Hematopoietic multipotent progenitor cell (in vitro differentiated cells): ENCODE measurements at places on chromosomes 11 and 22. TPM values are rescaled to one million over a fixed set of nuclear protein-coding genes. Genes with fewer than 3 reads are reported as not detected.
A peak's percentile ranks its signal among the peaks of the same experiment; 100 is the strongest.

The UPK3A gene
- not detected for total RNA-seq

DNA sequence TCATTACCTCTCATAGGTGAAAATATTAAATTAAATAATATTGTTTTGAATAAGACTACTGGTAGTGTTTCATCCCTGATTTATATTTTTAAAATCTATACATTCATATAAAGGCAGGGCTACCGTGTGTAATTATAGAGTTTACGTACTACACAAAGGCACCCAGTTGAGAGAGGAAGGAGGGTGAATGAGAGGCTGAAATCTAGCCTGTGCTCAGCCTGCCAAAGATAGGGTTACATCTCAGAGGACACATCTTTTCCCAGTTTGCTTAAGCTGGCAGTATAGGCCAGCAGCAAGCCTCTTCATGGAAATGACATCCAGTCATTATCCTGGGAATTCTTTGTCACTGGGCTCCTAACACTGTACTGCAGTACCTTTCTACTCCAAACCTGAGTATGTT lies 7.5 kb upstream of the B3GNT6 start:
- no peak for DNase-seq

- no peak for DNase-seq
Measured at GRCh38 chr11:29029452-29029851, 921.3 kb downstream of the METTL15 start.

DNA sequence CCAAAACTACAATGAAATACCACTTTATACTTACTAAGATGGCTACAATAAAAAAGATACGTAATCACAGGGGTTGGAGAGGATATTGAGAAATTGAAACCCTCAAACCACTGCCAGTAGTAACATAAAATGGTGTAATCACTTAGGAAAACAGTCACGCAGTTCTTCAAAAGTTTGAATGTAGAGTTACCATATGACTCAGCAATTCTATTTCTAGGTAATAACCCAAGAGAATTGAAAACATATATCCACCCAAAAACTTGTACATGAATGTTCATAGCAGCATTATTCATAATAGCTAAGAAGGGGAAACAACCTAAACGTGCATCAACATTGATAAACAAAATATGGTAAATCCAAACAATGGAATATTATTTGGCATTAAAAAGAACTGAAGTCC lies 24.4 kb upstream of the PSMA1 start:
- DNase-seq: no peak

The SEPTIN3 gene
- total RNA-seq: under 0.01 TPM

GRCh38 chr22:50621948-50622722 lies 5.8 kb downstream of the ARSA start:
- DNase-seq: peak; percentile 56

DNA sequence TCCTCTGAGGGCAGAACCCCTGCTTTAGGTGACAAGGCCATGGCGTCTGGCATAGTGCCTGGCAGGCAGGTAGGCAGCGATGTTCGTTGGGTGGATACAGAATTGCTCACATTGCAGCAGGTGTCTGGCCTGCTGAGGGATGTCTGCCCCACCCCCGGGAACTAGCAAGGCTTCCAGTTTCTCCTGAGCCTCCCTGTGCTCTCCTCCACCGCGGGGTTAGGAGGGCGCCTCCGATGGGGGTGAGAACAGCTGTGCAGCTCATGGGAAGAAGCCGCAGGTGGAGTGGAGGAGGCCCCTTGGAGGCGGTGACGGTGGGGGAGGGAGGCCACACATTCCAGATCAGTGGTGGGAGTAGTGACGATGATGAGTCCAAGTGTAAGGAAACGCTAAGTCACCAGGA lies 48.3 kb upstream of the JAM3 start:
- DNase-seq: no peak

- DNase-seq: no peak
Measured at GRCh38 chr11:63999349-64000025, 13.2 kb downstream of the OTUB1 start.

DNA sequence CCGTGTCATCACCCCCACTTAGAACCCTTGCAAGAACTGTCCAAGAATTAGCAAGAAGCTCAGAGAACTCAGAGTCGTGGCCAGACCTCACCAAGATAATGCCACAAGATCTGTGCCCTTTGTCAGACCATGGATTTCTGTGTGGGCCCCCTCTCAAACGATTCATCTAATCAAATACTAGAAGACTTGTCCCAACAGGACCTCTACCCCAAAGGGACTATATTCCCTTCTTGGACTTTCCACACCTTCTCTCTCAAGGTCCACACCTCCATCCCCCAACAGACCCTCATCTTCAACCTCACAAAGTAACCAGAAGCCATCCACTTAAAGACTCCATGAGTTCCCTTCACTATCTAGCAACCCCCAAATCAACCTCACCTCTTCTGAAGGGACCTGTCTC lies 2.8 kb downstream of the POLR3H start:
- DNase-seq: no peak

The RBM4B gene
- 31.8 TPM for total RNA-seq

DNA sequence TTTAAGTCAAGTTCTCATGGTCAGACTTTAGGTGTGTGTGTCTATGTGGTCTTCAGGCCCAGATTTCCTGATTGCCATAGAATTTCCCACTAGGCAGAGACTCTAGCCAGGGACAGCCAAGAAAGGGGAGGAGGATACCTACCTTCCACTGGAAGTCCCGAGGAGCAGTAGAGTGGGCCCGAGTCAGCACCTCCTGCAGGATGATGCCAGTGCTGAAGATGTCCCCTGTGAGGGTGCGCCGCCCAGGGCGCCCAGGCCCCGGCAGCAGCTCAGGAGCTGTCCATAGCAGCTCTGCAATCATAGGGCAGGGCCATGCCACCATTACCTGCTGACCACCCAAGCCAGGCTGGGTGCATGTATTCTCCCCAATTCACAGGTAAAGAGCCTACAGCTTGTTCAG lies 41.6 kb upstream of the LRRC32 start:
- no peak for DNase-seq

DNA sequence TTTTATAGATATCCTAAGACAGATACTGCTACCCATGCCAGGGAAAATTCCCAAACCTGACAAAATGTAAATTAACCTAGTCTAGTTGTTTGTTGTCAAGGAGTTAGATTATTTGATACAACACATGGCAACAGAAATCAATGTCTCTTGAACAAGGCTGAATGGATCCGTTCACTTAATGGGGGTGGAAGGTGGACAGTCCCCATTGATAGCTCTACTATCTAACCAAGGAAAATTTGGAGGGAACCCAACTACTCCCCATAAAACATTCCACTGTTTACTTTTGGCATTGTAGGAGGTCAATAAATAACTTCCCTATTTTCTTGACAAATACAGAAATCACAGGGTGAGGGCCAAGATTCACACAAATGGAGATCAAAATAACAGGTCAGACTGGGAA lies 117.9 kb upstream of the GRIA4 start:
- no peak for DNase-seq

DNA sequence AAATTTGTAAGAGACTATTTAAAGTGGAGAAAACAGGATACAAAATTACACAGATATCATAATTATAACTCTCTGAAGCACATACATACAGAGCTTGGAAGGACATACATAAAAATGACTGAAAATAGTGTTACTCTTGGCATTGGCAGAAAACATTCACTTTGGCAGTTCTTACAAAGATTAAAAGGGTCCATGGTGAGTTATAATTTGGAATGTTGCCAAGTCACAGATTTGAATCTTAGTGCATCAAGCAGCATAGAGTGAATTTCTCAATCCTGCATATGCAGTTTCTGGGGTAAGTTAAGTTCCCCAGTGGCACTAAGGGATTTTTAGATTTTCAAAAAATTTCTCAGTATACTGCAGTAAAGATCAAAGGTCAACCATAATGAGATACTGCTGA lies 115.9 kb downstream of the CCDC81 start:
- DNase-seq: no peak

DNA sequence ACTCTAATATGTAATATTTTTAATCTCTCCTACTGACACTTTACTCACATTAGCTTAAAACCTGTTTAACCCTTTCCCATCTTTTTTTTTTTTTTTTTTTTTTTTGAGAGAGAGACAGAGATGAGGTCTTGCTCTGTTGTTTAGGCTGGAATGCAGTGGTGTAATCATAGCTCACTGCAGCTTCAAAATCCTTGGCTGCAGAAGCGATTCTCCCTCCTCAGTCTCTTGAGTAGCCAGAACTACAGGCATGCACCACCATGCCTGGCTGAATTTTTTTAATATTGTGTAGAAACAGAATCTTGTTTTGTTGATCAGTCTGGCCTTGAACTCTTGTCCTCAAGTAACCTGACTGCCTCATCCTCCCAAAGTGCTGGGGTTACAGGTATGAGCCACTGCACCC lies 37.3 kb downstream of the PAMR1 start:
- DNase-seq: no peak

DNA sequence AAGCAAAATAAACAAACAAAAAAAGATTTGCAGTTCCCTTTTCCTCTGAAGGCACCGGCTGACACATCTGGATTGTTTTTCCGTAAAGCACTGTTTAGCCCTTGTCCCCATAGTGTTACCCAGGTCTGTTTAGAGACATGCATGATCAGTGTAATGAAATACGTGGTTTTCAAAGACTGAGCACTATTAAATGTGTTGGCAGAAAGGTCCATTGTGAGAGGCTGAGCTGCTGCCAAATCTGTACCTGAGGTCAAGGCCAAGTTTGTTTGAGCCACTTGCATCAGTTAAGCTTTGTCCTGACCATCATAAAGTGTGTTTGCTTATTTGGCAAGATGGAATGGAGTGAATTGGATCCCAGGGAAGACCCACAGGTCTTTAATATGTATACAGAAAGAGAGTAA lies 26.3 kb downstream of the CTR9 start:
- no peak for DNase-seq

The CABP2 gene
- not detected for total RNA-seq

The CD248 gene
- total RNA-seq: 1.1 TPM

GRCh38 chr11:74739546-74740270 lies 8.5 kb upstream of the CHRDL2 start:
- DNase-seq: peak; percentile 63

The TBX10 gene
- not detected for total RNA-seq

The NAGA gene
- total RNA-seq: 46.6 TPM

DNA sequence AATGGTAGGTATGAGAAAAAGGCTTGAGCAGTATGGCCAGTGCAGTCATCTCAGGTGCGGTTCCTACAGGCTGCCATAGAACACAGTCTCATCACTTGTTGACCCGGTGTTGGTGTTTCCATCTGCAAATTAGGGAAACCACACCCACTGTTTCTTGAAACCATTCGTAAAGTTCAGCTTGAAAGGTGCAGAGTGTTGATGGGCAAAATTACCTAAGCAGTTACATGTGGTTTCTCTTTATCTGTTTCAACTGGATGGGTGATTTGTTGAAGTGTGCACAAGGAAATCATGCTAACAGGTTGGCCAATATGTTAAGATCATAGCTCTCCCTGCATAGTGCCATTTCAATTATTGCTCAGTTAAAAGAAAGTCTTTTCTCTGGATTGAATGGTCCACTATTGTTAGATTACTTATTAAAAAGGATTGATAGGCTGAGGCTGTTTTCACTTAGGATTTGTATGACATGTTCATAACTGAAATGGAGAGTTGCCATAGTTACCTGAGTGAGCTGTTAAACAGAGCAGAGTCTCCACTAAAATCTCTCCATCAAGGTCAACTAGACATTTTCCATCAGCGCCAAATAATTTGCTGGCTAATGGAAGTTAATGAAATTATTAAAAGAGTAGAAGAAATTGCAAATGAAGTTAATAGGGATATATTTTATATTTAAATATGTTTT lies 203.1 kb upstream of the MTMR2 start:
- DNase-seq: no peak

The DDI1 gene
- not detected for total RNA-seq

The EXPH5 gene
- total RNA-seq: 1.6 TPM

GRCh38 chr22:27866135-27867084 lies 52.6 kb downstream of the PITPNB start:
- DNase-seq: no peak

- DNase-seq: no peak
Measured at GRCh38 chr11:12684315-12684714, 10.1 kb downstream of the TEAD1 start.

The DNAJB7 gene
- total RNA-seq: not detected

DNA sequence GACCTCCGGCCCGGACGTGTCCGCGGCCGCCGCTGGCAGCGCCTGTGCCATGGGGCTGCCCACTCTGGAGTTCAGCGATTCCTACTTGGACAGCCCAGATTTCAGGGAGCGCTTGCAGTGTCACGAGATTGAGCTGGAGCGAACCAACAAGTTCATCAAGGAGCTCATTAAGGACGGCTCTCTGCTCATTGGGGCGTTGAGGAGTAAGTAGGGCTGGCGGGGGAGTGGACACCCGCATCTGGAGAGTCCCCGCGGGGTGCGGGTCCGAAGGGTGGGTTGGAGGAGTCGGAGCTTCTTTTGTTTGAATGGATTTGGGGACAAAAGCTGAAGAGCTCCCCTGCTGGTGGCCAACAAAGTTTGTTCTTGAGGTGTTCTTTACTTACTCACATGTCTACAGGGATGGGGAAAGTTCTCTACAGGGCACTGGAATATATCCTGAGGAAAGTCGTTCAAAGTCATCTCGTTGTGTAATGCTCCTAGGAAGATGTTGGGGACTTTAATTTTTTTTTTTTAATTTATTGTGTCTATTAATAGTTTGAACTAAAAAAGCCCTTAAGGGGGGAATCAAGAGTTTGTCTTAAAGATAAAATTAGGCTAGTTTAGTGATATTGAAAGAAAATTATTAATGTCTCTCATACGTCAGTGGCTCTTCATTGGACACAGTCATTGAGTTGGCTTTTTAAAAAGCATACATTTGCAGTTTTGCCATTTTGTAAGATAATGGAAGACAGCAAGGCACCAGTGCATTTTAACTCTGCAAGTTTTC lies 725 bp downstream of the ARHGAP42 start:
- DNase-seq: no peak

The FAM180B gene
- total RNA-seq: 0.27 TPM

- no peak for DNase-seq
Measured at GRCh38 chr11:6223854-6224253, 10.6 kb downstream of the FHIP1B start.

The PHF21B gene
- under 0.01 TPM for total RNA-seq

DNA sequence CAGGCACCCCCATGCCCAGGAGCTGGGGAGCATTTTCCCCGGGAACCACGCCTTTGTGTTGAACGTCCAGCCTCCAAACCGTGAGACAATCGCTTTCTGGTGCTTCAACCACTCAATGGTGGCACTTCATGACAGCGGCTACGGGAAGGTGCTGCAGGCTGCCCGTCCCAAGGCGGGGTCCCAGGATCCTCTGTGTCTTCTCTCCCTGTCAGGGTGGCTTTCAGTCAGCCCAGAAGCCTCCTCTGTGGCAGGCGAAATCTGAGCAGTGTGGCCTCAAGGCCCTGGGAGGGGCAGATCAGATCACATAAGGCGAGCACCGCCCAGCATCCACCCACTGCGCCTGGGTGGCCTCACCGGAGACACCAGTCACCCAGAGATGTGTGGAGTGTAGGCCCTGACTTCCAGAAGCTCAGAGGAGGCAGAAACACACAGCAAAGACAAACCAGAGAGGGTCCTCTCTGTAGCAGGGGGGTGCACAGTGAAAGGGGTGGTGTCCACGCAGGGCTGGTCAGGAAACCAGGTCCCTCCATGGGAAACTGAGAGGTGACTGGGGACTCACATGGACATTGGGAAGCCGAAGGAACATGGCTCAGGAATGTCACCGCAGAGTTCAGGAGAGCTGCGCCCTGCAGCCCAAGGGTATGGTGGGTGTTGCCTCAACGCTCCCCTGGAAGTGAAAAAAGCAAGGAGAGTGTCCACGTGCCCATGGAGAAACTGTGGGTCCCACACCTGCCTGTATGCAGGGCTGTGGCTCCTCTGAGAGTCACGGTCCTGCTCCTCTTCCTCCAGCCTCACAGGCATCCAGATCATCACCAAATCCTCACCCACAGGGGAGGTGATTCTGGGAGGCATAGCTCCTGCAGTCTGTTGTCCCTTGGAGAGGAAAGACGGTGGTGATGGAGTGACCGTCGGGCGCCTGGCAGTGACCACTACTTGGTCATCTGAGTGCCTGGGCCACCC lies 1420.7 kb downstream of the TBC1D22A start:
- no peak for DNase-seq

The TEX54 gene
- not detected for total RNA-seq
